ENCODE measurements at places on chromosomes 2 and 18. TPM values are rescaled to one million over a fixed set of nuclear protein-coding genes. Genes with fewer than 3 reads are reported as not detected.
A peak's percentile ranks its signal among the peaks of the same experiment; 100 is the strongest.

The FBLN7 gene
- 0.60 TPM for total RNA-seq

The FOXD4L1 gene
- total RNA-seq = not detected

The ERICH2 gene
- not detected for total RNA-seq

The TRPM8 gene
- not detected for total RNA-seq

The IMPACT gene
- total RNA-seq = 13.9 TPM

The MC5R gene
- total RNA-seq = not detected

The ESCO1 gene
- 17.5 TPM for total RNA-seq

The RAD51AP2 gene
- not detected for total RNA-seq

DNA sequence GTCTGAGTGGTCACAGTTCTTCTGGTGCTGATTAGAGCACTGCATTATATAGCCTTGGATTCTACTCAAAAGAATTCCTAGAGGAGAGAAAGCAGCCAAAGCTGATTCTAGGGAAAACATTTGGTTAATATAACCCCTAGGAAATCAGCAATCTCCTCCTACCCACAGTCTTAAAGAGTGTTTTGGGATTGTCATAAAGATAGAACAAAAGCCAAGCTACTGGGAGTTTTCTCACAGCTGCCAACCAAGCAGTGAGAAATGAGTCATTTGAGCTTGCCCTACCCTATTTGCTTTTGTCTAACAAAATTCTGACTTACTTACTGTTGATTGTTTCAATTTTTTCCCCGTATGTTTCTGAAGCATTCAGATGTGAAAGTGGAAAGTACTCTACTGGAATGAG is 469.3 kb downstream of the PLCL1 start:
- no peak for DNase-seq

GRCh38 chr2:125398738-125399524 is 1257.0 kb upstream of the GYPC start:
- DNase-seq = no peak

DNA sequence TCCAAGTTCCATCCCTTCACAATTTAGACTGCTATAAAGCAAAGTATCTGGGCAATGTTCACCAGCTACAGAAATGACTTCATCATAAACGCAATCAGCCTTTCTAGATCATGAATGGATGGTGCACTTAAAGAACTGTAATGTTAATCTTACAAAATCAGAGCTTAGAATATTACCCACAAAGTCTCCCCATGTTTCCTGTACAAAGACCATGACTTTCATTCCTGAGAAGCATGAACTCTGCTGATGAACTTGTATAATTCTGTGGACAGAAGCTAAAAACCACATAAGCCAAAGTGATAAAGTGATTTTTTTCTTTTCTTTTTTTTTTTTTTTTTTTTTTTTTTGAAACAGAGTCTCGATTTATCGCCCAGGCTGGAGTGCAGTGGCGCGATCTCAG is 53.3 kb downstream of the C1D start:
- DNase-seq = no peak

DNA sequence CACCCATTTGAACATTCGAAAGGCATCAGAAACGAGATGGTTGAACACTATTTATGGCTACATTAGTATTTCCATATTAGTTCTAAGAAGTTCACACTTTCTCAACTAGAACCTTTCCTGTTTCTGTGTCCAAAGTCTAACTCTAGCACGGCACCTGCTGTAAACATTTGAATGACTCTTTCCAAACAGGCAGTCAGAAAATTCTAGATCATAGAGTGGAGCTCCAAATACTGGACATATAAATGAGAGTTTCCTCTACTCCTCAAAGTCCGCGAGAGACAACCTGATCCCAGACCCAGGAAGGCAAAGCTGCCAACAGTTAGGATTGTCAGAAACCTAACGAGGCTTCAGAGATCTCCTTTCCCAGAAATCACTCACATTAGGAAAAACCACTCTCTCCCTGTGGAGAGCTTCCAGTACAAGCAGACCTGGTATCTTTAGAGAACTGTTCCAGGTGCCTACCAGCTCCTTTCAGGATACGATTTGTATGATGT is 10.6 kb downstream of the RND3 start:
- DNase-seq = no peak

DNA sequence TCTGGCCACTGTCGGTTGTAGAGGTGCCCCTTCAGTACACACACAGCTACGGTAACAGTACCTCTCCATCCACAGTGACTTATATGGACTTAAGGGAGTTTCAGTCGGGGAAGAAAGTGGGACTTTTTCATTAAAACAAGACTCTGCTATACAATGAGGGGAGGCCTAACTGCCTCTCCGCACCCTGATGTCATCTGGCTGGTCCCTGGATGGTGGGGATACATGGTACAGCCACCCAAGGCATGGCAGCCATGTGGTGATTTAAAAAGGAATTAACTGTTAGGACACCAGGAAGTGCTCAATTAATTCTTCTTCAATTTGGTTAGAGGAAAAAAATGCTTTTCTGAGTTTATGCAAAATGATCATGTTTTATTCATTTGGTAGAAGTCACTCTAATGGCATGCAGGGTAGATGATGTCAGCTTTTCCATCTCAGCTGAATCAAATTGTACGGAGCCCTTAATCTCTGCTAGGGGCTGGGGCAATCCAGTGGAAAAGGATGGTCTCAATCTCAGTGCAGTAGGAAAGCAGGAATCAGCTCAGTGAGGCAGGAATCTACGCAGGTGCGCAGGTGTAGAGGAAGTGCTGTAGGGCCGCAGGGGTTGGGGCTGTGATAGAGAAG is 243.9 kb downstream of the PRKCE start:
- DNase-seq = no peak

DNA sequence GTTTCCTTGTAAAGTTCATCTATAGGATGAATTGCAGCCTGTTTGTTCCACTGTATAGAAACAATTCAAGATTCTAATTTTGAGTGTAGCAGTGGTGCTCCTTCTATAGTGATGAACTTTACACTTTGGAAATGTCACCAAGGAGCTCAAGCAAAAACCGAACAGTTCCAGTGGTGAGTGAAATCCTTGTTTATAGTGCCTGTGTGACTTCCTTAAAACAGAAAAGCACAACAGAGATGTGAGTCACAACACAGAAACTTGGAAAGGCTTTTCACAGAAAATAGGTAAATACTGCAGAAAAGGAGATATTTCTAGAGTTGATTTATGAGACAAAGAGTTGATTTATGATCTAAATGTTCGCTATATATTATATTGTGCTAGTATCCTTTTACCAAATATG is 482.0 kb downstream of the PTPRM start:
- DNase-seq = no peak

DNA sequence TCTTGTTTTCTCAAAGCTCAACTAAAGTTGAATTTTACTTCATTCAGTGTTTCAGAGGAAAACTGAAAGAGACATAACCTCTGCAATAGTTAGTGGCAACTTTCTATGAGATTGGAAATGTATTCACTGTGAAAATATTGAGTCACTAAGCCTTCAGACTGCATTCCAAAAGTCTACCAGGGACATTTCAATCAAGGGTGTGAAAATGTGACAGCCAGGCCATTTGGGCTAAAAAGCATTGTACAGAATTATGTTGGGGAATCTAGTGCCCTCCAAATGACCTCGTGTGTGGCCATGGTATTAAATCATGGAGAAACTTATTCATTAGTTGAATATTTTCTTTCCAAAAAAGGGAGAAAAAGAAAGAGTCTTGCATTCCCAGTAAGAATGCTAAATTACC is 251.9 kb downstream of the GRB14 start:
- DNase-seq = no peak

- no peak for DNase-seq
Observed at GRCh38 chr2:122340246-122340645, 584.8 kb downstream of the TSN start.

- DNase-seq = no peak
Observed at GRCh38 chr18:61963705-61964104, 70.9 kb upstream of the RNF152 start.

DNA sequence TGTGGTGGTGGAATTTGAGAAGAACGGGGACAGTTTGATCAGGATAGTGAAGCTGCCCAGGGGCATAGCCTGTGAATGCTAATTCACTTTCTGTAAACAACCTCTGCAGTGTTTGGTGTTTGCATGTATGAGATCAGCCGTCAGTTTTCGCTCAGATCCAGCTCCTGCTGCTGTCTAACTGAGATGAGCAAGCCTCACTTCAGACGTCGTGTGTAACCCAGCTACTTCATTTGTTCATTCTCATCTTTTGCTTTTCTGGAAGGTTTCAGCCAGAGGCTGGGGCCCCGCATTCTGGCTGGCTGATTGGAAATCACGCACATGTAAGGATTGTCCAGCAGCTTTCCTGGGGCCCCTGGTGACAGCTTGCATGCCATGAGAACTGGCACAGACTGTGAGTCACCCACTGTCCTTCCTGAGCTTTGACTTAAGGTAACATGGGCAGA is 48.9 kb downstream of the LDLRAD4 start:
- DNase-seq = no peak

GRCh38 chr2:219230059-219230540 is 494 bp downstream of the ANKZF1 start:
- DNase-seq = peak; percentile 52

DNA sequence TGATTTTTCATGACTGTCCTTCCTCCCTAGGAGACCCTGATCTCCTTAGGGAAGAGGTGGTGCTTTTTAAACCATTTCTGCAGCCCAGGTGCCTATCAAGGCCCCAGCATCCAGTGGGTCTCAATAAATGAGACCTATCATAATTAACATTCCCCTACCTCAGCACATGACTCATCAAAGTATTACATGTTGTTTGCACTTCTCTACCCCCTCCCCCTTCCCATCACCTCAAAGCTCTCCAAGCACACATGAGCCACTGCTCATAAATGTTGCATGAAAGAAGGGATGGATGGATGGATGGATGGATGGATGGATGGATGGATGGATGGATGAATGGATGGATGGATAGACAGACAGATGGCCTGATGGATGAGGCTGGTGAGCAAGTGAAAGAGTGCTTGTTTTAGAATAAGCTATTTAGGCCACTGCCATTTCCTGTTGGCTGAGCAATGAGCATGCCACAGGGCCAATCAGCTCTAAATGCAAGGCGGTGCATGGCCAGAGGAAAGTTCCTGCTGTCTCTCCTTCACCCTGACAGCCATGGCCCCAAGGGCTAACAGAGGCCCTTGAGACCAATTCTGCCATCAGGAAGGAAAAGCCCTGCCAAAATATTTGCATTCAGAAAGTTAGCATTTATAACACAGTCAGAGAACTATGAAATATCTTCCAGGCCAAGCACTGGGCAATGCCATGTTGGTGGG is 20.9 kb upstream of the STEAP3 start:
- no peak for DNase-seq

DNA sequence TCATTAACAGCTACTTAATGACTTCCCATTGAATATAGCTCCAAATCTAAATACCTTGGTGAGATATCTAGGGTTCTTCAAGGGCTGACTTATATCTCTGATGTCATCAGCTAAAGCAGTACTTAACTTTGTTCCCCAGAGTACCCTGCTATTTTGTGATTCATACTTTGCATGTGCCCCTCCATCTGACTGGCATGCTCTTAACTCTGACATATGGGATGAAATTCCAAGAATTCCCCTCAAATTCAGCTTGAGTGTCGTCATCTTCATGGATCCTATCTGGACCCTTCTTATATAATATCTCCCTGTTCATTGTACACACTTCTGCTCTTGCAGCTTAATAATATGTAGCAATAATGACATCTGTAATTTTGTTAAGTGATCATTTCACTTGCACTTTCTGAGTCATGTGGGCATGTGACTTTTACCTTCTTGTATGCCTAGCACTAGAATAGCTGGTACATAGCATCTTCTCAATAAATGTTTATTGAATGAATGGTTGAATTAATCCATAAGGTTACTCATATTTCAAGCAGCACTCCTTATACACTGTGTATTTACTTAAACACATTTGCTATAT is 172.9 kb downstream of the WDR7 start:
- no peak for DNase-seq

DNA sequence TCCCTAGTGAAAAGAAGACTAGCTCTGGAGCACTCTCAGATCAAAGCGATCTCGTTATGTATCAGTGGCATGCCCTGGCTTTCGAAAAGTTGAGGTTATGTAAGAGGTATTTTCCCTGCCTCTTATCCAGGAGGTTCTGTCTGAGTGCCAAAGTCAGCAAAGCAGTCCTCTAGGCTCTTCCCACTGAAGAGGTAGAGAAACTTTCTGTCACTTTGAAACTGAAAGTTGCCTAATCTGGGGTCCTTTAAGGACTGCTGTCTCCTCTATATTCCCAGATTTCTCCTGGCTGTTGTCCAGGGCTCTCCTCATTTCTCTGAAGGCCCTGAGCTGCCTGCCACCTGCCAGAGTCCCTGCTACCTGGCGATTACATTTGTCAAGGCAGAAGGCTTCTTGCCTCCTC is 96.3 kb downstream of the B3GNT2 start:
- DNase-seq = no peak

DNA sequence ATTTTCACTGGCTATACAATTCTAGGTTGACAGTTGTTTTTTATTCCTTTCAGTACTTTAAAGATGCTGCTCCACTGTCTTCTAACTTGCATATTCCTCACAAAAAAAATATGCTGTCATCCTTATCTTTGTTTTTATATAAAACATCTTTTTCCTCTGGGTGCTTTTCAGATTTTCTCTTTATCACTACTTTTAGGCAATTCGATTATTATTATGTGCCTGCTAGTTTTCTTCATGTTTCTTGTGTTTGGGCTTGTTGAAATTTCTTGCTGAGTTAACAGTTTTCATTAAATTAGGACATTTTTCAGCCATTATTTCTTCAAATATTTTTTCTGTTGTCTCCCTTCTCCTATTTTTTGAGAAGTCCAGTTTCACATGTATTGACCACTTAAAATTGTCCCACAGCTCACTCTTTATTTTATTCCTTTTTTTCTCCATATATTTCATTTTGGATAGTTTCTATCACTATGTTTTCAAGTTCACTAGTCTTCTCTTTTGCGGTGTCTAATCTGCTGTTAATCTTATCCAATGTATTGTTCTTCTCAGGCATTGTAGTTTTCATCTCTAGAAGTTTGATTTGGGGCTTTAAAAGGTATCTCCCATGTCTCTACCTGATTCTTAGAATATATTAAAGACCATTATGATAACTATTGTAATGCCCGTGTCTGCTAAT is 205.1 kb upstream of the SIX3 start:
- no peak for DNase-seq

DNA sequence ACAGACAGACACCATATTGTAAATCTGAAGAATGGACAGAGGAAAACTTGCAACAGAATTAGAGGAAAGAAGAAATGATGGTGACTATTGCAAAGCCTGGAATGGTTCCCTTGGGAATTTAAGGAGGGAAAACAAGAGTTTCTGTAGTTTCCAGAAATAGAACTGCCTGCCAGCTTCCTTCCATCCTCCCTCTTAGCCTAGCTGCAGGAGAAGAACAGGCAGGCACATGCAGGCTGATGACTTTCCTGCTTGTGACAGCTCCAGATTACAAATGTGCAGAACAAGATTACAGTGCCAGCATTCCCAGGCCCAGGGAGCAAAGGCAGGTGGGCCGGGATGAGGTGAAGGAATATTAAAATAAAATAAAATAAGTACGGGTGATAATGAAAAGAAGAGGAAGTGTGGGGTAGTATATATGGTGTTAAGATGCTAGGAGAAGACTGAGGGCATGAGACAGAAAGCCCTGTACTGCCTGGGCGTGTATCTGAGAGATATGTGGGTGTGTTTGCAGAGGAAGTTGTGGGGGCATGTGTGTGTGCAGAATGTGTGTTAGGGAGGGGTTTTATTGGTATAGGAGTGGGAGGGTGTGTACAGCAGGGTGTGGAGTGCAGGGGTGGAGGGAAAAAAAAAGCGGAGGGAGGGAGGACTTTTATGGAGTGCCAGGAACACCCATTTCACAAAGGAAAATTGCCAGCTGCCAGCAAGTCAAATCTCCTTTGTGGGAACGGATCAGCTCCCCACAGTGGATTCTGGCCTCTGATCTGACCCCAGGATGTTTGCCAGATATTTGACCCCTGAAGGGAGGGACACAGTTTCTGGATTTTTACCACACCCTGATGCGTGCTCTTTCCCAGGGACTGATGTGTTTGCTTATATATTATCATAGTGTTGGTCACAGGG is 43.9 kb upstream of the NEMP2 start:
- no peak for DNase-seq

- no peak for DNase-seq
Observed at GRCh38 chr2:60259781-60260180, 293.7 kb downstream of the BCL11A start.

All from gastrocnemius medialis (tissue), 4 donors.